ENCODE measurements at places on chromosomes 7 and 10.

DNA sequence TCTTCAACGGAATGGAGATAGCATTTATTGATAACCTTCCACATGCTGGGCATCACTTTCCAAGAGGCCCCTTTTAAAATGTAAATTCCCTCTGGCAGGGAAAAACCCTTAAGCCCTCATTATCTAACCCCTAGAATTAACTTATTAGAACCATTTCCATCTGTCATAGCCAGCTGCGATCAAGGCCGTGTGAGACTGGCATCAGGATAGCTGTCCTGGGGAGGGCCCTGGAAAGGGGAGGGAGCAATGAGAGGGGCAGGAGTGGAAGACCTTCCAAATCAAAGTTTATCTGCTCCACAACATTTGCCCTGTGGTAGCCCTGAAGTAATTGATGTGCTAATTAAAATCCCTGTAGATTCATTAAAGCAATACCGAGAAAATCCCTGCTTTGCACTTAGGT, 45.0 kb upstream of the JAZF1 start:
- no peak for DNase-seq

DNA sequence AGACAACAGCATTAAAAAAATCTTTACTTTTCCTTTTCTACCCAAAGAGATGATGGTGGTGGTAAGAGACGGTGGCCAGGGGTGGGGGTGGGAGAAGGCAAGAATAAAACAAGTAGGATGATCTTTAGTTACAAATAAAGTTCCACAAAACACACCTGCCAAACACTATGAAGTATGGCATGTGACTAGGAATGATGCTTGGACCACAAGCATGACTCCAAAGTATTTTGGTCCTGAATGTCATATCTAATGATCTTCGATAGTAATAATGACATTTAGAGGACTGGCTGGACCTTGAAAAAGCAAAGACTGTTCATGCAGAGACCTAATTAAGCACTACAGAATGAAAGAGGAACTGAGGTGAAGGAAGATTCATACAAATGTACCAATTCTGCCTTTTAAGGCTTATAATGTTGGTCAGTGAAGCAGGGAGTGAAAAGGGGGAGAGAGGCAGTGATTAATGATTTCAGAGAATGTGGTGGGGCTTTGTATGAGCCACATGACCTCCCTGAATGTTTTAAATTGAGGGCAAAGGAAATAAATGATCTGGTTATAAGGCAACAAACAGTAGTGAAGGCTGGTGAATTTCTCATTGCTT, 29.6 kb upstream of the DKK1 start:
- DNase-seq: no peak

GRCh38 chr10:119268871-119269506, 61.6 kb downstream of the GRK5 start:
- no peak for DNase-seq

DNA sequence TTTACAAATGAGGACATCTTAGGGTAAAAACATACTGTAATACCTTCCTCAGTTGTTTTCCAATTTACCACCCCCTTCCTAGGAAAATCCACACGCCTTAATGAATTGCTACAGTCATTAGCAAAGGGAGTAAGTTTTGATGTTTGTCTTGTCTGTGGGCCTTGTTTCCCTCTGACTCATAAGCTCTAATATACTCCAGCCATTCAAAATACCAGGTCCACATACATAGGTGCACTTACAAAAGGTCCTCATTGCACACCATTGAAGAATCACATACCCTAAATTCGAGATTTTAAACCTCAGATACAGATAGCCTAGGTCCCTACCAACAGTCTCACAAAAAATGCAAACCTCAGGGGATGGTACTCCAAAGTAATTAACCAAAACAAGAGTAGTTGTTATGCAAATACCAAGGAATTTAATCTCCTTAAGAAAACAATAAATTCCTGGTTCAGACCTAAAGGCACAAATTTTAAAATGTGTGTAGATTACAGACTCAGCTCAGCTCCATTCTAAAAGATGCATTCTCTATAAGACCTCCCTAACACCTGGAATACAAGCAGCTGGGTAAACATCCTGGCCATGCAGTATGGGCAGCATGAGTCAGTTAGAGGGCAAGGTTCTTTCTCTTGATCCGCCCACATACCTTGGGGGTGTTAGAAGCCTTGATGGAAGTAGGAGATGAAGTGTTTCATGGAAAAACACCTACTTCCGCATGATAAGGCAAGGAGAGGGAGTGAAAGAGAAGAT, 3.0 kb upstream of the LIPK start:
- DNase-seq: peak; percentile 78

GRCh38 chr7:158585721-158586498, 1.7 kb downstream of the PTPRN2 start:
- no peak for DNase-seq

DNA sequence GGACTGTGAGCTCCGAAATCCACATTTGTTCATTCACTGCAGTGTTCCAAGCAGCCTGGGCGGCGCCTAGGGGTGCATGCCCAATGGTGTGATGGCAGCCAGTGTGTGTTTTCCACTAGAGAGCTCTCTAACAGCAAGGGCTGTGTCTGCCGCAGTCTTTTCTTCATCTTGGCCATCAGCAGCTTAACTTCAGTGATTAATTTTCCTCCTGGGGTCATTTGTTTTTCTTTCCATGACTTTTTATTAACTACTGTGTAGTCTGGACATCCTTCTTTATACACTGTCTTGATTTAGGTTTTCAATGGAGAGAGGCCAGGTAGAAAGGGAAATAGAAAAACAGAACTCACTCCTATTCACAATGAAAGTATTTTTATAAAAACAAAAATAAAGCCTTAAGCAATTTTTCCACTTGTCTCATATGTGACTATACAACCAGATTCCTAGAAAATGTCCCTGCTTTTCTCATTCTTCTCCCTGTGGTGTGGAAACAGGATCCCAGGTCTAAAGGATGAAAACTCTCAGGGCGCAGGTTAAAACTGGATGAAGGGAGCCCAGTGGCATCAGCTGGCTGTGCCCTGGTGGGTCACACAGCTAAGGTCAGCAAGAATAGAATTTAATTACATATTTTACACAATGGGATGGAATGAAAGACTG, 176.8 kb downstream of the PKD1L1 start:
- no peak for DNase-seq

DNA sequence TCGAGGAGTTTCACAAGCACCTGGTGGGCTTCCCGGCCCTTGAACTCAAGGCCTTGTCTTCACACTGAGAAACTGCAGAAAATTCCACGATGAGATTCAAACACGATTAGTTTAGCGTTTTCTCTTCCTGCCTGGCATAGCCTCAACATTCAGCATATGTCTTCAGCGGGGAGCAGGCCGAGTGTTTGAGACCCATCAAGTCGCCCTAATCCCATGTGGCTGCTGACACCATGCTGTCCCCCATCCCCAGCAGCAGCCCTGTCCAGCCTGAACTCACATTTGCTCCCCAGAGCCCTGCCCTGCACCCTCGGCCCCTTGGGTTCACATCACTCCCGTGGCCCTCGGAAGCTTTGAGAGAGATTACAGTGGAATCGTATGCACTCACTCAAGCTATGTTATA, 35.3 kb upstream of the RBM33 start:
- DNase-seq: no peak

- no peak for DNase-seq
These were observed 58.8 kb downstream of the FIGNL1 start for GRCh38 chr7:50391386-50391785.

DNA sequence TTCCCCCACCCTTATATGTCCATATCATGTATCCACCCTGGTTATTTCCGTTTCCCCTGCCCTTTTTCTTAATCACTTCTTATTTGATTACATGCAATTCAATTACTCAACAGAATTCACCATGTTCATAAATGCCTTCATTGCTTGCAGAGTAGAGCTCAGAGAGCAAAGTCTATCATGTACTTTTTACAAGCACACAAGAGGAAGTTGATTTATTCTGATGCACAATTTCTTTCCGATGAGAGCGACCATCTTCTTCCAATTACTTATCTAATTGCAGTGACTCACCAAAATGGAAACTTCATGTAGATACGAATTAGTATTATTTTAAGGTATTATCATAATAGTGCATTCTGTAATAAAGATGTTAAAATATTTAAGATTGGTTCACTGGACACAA, 430.5 kb upstream of the KLF6 start:
- no peak for DNase-seq

DNA sequence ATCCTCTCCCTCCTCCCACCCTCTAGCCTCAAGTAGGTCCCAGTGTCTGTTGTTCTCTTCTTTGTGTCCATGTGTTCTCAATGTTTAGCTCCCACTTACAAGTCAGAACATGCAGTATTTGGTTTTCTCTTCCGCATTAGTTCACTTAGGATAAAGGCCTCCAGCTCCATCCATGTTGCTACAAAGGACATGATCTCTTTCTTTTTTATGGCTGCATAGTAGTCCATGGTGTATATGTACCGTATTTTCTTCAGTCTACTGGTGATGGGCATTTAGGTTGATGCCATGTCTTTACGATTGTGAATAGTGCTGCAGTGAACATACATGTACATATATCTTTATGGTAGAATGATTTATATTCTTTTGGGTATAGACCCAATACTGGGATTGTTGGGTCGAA, 1.6 kb upstream of the GOT1 start:
- DNase-seq: no peak

GRCh38 chr10:114902151-114902550, 35.8 kb upstream of the TRUB1 start:
- DNase-seq: no peak

DNA sequence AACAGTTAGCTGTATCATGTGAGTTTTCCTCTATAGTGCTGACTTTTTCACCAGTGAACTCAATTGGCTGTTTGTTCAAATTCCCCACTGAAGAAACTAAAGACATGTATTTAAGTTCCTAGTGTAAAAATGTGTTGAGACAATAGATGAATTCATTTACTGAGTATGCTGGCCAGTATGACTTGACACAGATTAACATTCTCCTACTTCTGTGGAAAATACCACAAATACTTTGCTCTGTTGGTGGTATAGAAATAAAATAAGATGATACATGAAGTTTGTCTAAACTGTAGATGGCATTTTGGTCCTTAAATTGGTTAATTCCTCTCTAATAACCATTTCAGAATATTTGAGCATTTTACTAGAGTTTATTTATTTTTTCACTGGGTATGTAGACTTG, 227.7 kb upstream of the TEX47 start:
- no peak for DNase-seq

- DNase-seq: no peak
These were observed 74.8 kb downstream of the ZEB1 start for GRCh38 chr10:31393844-31394243.

GRCh38 chr7:112212571-112212970, 6.1 kb downstream of the ZNF277 start:
- DNase-seq: no peak

DNA sequence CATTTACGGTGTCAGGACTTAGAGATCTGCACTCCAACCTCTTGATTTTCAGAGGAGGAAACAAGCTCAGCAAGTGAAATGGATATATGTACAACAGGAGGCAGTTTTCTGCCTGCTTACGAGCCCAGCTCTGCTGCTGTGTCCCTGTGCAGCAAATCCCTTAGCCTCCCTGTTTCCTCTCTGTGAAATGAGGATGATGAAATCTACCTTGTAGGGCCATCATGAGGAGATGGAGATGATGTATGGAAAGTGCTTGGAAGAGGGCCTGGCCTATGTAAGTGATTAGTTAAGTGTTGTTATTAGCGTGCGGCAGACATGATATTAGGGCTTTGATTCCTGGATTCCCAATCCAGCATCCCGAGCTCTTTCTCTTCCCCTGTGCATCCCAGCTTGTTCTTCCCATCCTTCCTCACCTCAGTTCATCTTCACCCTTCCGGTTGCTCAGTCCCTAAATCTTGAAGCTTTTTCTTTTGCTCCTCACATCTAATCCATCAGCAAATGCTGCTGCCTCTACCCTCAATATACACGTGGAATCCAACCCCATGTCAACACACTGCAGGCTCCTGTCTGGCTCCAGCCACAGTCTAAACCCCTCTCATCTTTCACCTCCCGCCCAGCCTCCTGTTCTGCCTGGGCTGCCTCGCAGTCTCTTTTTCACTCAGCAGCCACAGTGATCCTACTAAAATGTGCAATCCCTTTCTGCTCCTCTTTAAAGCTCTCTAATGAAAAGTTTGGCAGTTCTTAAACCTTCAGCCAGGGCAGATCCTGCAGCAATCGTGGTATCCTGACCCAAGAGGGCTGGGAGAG, 113.8 kb downstream of the MARCHF5 start:
- no peak for DNase-seq
